ENCODE measurements at places on chromosomes 7 and 10. TPM values are rescaled to one million over a fixed set of nuclear protein-coding genes. Genes with fewer than 3 reads are reported as not detected.

The TMEM176B gene
- 5.4 TPM for total RNA-seq

The CALHM3 gene
- not detected for total RNA-seq

DNA sequence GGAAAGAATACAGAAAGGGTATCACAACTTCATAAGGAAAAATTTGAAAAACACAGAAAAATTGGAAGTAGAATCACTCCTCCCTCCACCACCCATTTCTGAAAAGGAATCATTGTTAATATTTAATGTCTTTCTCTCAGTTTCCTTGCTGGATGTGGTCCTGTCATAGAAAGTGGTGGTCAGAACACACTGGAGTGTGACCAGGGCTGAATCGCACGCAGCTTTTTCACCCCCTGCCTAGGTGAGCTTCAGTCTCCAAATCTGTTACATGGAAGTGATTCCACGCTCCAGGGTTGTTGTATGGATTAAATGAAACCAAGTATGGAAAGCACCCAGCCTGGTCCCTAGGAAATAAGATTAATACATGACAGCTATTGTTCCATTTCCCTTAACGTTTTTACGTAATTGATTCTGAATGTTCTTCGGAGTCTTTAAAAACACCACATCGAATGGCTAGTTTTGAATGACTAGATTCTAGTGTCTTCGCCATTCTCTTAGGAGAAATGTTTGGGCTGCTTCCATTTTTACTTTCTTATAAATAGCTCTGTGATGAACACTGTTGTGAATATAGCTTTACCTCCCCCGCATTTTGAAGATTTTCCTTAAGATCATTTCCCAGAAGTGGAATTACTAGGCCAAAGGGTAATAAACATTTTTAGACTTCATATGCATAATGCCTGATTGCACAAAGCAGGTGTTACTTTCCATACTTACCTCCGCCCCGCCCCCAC, 10.9 kb upstream of the DUSP5 start:
- DNase-seq: no peak

The LANCL2 gene
- 9.6 TPM for total RNA-seq

GRCh38 chr10:11236234-11236633, 218.6 kb downstream of the CELF2 start:
- no peak for DNase-seq

The CHRM2 gene
- not detected for total RNA-seq

The PRLHR gene
- total RNA-seq: not detected

GRCh38 chr7:78198756-78199155, 400.2 kb downstream of the PHTF2 start:
- no peak for DNase-seq

DNA sequence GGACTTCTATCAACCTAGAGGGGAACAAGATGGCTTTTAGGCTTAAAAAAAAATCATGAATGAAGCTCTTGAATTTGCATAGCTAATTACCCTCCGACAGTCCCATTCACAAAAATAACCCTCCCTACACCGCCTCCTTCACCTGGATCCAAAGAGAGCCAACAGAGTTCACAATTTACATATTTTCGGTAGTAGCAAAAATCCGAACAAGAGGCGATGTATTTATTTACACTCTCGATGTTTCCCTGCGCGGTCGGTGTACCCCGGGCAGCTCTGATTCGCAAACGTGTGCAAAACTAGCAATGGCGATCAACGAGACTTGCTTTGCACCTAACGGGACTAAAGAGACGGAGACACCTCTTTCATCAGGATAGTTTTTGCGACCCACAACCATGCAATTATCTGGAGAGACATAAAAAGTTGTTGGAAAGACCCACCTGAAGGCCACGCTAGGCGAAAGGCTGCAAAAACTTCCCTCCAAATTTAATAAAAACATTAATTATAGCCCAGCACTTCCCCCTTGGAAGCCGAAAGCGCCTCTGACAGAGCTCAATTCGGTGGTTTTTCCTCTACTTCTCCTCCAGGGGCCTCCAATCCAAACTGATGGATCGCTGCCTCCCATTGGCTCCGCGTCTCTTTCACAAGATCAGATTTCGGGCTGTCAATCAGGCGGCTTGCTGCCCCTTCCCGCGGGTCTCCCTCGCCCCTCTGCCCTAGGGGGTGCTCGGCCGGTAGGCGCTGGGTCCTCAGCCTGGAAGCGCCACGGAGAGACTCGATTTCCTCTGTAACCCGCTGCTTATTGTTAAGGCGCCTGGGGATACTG, at the start of gene ETV1:
Gene ETV1 (minus strand): TSS at position 541 of the 823 bp plus-strand sequence. CDS start 614 bp downstream, outside the sequence.
- peak; percentile 46 for DNase-seq

The CPVL gene
- 24.2 TPM for total RNA-seq

All from psoas muscle (tissue), 8 donors.